Germinal center (tissue), 1 donor: ENCODE measurements at places on chromosomes 2 and 18.

DNA sequence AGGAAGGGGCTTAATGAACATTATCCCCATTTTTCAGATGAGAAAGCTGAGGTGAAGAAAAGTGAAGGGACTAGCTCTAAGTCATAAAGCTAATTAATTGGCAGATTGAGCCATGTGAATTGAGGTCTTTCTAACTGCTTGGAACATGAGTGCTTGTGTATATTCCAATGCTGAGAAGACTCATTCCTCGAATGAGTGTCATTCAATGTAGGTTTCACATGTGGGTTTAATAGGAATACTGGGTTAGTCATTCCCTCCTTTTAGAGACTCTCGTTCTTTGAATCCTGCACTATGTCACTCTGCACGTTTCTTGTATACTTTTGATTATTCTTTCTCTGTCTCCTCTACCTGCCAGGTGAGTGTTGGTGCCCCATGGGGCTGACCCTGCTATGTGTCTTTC is 218.2 kb downstream of the HRH4 start:
- no peak for DNase-seq

DNA sequence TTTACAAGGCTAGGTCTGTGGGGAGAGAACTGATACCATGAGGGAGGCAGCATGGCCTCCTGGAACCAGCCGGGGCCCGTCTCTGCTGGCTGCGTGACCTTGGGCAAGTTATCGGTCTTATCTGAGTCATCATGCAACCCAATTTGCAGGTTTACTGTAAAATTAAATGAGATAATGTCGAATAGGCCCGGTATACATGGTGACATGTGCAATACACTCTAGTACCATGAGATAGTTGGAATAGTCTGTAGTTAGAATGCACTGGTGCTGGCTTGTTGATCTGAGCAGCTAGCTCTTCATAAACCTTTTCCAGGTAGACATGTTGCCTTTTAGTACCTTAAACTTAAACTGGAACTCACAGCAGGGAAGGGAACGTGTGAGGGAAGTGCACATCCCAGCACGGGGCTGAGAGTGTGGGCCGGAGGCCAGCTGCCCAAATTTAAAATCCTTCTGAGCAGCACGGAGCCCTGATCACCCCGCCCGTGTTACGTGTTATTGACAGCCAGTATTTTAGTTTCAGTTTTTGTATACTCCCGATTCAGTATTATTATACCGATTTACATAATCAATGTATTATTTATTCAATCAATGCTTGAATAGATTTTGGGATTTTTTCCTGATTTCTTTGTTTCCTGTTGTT is 72.4 kb upstream of the HS6ST1 start:
- DNase-seq, result no peak

GRCh38 chr2:42959234-42960001 is 167.0 kb upstream of the HAAO start:
- DNase-seq, result no peak

- DNase-seq, result peak; percentile 59
Observed at GRCh38 chr2:67846370-67847070, 216.3 kb downstream of the C1D start.

- no peak for DNase-seq
Observed at GRCh38 chr2:17962876-17963275, 84.4 kb downstream of the KCNS3 start.

- DNase-seq, result no peak
Observed at GRCh38 chr2:209476367-209477208, 52.7 kb downstream of the MAP2 start.
